NCI-H82 (cell line): ENCODE measurements at places on chromosomes 11 and 22.

GRCh38 chr11:76337923-76338322 is 43.0 kb downstream of the THAP12 start:
- DNase-seq: no peak

DNA sequence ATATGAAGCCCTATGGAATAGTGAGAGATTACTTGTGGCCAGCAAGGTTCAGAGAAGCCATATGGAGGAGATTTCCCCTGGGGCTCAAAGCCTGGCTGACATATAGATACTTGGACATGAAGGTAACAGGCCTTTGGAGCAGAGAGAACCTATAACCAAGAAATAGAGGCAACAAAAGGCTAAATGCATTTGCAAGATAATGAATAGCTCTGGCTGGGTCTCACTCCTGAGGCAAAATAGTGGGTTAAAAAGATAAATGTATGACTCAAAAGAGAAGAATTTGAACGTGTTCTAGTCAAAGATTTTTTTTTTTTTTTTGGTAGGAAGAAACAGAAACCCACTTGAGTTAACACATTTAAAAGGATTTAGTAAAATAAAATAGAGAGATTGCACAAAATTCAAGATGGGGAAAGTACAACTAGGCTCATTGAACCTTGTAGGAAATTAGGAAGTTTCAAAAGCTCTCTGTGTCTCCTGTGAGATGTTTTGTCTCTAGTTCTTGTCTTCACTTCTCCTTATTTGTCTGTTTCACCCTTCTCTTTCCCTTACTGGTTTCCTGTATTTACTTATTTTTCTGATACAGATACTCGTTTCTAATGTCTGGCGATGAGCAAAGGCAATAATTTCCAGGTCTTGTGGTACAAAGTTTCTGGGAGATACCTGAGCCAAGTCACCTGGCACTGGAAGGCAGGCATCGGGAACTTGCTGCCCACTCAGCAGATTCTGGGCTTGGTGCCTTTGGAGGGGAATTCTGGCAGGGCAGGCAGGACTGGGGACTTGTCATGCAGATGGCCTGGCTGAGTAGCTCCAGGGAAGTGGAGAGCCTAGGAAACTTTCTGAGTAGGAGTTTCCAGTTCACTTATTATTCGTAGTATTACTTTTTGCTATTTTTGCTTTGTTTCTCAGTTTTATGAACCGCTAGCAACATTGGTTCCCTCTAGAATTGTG is 49.2 kb upstream of the SESN3 start:
- peak; percentile 78 for DNase-seq

DNA sequence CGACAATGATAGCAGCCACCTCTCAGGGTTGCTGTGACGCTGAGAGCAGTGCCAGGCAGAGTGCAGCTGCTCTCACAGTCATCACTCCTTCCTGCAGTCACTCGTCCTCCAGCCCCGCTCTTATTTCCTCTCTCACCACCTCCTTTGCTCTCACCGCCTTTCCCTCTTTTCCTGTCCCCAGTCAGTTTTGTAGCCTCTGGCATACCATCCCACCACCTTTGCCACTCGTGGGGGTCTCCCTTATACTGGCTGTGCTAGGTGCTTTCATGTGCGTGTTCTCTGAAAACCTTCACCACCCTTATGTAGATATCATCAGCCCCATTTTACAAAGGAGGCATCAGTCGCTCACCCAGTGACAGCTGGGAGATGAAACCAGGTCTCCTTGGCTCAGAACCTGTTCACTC is 19.3 kb upstream of the ST3GAL4 start:
- DNase-seq: no peak

GRCh38 chr11:36053281-36053680 is 109.4 kb downstream of the LDLRAD3 start:
- no peak for DNase-seq

- no peak for DNase-seq
Observed at GRCh38 chr11:66314186-66314501, 2.7 kb downstream of the CD248 start.

GRCh38 chr11:2120359-2121100 is 18.7 kb downstream of the IGF2 start:
- no peak for DNase-seq

GRCh38 chr11:94525546-94526324 is 13.5 kb downstream of the C11orf97 start:
- peak; percentile 5 for DNase-seq

DNA sequence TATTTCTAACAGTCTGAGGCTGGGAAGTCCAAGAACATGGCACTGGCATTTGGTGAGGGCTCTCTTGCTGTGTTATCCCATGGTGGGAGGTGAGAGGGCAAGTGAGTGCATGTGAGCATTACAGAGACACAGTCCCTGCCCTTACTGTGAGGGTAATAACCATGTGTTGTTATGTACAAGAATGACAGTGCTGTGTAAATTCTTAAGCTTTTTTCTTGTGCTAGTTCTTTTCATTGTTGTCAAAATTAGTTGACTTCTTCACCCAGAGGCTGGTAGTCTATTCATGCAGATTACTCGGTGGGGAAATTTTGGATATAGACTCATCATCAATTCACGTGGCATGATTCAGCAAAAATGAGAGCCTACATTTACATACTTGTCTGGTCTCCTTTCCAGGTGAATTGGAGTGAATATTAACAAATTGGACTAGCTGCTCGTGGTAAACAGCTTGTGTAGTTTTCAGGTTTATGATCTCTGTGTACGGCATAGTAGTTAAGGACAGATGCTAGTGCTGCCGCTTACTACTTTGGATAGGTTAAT is 49.3 kb downstream of the ATXN10 start:
- no peak for DNase-seq

GRCh38 chr22:41380993-41381328 is 781 bp upstream of the TEF start:
- DNase-seq: no peak

DNA sequence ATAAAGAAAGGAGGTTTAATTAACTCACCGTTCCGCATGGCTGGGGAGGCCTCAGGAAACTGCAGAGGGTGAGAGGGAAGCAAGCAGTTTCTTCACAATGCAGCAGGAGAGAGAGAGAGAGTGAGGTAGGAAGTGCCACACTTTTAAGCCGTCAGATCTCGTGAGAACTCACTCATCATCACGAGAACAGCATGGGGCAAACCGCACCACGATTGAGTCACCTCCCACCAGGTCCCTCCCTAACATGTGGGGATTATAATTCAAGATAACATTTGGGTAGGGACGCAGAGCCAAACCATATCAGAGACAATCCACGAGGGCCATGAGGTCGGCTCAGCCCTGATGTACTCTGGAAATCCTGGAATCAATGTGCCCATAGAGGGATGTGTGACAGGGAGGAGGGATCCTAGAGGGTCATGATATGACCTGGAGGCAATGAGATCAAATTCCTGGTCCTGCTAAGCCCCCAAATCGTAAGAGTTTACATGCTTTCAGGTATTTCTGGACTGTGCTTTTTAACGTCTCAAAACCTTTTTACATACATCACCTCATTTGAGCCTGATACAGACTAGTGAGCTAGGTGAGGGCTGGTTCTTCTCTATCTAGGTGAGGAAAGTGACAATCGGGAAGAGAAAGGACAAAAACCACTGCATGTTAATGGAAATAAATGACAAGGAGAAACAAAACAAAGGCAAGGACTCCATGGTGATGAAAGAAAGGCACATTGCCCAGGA is 19.5 kb upstream of the RASSF10 start:
- DNase-seq: no peak

GRCh38 chr11:73680687-73681086 is 34.3 kb downstream of the PLEKHB1 start:
- no peak for DNase-seq

DNA sequence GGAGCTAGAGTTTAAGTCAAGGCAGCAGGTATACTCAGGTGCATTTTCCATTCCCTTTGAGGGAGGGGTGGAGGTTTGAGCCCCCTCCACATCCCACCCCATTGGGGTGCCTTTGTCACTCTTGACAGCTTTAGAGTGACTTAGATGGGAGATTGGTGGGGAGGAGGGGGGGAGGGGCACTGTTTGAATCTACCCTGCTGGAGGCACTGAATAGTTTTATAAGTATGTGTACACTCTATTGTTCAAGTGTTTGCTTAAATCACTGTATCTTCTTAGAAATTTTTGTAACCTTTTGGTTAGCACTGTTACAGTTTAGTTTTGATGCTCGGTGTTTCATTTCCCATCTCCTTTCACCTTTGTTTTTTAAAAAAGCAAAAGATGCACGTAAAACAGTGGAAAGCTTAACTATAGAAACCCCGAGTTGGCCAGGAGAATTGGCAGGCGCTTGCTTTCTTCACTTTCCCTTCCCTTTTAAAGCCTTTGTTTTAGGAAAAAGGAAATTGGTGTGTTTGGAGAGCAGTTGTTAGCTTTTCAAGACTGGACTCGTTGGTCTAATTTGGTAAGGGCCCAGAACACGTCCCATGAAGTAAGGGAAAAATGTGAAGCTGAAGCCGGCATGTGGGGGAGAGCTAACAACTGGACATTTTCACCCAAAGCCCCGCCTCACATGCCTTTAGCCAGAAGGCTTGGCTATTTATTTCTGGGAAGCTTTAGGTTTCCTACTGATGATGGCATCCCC is 42.8 kb downstream of the TNRC6B start:
- no peak for DNase-seq
